ENCODE measurements at places on chromosomes 11 and 22.

- no peak for DNase-seq
Measured at GRCh38 chr11:74018331-74019005, 9.6 kb upstream of the UCP3 start.

DNA sequence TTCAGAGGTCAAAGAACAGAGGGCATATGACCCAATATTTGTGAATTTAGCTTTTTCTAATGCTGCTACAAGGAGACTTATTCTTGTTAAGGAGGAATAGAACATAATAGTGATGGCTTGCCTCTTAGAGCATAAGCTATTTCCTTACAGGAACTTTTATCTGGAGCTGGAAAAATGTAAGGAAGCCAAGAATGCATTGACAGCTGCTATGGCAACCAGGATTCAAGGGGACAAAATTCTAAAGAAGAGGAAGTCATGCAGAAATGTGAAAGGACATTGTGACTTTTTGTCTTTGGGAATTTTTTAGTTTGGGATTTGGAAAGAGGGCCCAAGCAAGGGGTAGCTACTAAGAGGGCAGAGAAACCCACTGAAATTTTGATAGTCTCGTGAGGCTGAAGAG is 51.1 kb downstream of the EHF start:
- DNase-seq = no peak

DNA sequence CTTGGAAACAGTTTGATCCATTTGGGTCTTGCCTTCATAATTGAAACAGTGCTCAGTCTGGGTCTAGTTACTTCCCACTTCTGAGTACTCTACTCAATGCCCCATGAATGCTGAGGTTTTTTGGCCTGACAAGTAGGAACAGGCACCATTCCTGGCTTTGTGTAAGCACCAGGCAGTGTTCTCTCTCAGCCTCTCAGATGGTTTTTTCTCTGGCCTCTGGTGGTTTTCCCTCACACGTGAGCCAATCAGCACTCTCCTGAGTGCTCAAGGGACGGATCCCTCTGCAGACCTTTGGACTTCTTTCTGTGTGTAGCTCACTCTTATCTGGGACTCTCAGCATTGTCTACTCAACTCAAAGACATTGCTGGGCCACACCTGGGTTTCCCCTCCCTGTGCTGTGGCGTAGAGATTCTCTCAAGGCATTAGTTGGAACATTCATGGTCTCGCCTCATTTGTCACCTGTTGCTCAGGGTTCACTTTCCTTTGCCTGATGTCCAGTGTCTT is 21.3 kb downstream of the SIK2 start:
- DNase-seq = no peak

DNA sequence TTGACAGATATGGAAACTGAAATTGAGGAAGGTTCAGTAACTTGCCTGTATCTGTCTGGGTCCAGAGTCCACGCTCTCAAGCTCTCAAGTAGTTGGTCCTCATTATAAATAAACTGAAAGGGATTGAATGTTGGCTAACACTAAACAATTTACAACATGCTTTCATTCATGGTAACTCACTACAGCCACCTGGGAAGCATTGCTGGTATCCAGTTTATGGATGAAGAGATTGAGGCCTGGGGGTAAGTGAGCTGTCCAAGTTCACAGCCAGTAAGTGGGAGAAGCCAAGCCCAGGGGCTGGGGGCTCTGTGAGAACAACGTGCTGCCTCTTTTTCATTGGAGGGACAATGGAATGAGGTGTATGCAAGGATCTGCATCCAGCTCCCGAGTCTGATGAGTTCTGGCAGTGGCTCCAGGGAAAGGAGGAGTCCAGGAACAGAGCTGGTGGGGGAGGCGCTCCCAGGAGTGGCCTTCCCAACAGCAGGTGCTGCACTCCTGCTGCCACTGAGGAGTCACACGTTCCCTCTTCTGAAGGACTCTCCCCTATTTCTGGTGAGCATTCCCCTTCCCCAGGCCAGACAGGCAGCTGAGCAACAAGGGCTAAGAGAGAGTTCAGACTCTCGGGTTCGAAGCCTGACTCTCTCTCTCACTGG is 175.8 kb downstream of the CSNK2A3 start:
- peak; percentile 37 for DNase-seq

GRCh38 chr11:12817681-12818332 is 143.6 kb downstream of the TEAD1 start:
- no peak for DNase-seq

DNA sequence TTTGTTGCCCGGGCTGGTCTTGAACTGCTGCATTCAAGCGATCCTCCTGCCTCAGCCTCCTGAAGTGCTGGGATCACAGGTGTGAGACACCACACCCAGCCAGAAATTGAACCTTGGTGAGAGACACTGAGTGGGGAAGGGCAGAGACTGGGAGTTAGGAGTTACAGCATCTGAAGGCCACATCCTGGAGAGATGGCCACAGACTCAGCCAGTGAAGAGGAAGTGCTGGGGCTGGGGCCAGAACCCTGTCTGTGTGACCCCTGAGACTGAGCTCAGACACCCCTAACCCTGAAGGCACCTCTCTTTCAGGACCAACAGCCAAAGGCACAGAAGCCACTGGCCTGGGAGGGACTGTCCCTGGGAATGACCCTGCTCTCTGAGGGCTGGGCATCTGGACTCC is 33.8 kb downstream of the TXN2 start:
- no peak for DNase-seq

- DNase-seq = no peak
Measured at GRCh38 chr22:17629173-17629489, 582 bp upstream of the ATP6V1E1 start.

DNA sequence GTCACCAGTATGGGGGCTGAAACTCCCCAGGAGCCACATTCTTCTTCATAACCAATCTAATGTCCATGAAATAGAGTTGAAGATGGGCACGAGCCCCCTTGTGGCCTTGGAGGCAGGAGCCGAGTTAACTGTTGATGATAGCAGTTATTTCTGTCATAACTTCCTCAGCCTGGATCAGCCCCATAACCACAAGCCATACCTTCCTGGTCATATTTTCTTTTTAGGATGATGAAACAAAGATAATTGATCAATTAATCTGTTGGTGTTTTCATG is 65.0 kb upstream of the TTC12 start:
- DNase-seq = no peak

DNA sequence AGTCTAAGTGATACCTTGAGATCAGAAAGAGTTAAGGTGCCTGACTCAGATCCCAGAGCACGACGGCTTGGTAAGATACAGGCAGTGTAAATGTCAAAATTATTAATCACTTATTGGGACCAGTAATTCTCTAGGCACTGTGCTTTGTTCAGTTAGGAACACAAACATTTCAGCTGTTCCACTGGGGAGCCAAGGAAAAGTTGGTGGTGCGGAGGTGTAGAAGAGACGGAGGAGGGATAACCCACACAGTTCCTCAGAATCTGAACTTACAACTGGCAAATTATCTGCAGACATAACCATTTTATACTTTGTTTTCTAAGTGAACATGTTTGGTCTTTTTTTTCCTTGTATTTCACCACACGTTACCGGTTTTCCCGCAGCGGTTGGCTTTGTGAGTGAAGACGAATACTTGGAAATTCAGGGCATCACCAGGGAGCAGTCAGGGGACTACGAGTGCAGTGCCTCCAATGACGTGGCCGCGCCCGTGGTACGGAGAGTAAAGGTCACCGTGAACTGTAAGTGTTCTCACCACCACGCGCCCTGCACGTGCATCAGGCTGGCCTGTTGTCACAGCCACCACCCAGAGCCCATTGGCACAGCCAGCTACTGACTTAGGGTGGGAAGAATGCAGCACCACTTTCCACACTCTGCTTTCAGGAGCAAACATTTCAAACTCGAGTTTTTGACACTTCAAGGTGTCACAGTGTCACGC is 937.0 kb downstream of the NTM start:
- no peak for DNase-seq

GRCh38 chr11:79266396-79266795 is 174.4 kb downstream of the TENM4 start:
- no peak for DNase-seq

DNA sequence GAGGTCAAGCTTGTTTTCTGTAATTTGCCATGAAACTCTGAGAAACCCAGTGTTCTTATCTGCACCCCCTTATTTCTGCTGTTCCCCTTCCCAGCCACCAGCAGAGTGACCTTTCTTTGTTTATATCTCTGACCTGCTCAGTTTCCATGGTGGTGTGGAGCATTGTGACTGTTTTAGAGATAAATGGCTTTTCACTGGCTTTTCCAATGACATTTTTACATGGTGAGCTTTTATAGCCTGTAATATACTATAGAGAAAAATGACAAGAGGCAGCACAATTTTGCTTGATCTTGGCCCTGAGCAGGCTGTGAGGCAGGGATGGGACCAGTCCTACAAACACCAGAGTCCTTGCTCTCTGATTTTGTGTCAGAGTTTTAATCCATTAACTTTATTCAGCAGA is 233.9 kb downstream of the FAT3 start:
- no peak for DNase-seq

DNA sequence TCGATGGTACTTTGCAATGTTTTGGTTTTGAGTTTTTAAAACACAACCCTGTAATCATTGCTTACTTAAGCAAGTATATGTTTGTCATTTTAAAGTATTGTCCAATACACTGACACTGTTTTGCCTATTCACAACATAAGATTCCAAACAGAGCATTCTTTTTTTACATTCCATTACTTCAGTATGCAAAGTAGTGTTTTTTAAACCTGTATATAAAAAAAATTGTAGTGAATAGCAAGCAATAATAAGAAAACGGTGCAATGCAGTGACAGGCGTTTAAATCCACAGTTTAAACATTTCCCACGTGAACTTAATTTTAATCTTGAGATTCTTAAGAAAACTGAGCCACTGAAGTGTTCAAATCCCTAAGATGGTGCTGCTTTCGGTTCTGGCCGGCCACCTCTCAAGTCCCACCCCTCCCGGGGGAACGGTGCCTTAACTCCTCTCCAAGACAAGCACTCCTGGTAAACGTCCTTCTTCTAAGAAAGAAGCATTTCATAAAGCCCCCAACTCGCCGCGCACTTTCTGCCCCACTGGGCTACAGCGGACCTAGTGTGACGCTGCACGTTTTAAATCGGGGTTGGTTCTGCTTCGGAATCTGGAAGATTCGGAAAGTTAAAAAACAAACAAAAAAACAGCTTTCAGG is 2.9 kb downstream of the PGR start:
- DNase-seq = no peak

DNA sequence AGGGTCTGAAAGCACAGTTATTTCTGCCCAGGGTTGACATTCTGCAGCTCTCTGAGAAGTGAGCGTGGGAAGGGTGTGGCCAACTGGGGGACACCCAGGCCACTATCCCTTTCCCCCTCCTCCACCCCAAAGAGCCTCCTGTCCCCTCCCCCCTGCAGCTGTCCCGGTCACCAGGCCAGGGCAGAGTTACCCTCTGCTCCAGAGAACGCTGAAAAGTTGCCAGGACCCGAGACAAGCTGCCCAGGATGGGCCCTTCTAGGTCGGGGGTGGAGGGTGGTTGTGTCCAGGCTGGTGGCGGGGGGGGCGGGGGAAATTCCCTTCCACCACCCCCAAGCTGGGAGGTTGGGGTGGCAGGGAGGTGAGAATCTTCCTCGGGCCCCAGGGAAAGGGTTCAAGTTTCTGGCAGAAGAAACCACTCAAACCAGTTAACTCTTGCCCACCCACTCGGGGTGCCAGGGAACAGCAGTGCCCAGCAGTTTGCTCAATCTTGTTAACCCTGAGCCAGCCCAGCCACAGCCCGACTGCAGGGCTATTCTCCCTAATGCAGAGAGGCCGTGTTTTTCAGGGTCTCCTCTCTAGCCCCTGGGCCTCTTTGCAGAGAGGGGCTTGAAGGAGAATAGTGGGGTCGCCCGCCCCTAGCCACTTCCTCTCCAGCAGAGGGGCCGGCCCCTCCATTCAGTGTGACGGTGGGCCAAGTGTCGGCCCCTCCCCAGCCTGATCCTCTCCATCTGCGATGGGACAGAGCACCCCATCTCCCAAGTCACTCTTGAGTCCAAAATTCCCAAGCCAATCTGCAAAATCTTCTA is 697 bp downstream of the LGALS1 start:
- no peak for DNase-seq

- DNase-seq = no peak
Measured at GRCh38 chr11:119721129-119722120, 7.6 kb downstream of the NECTIN1 start.

GRCh38 chr11:19723572-19724342 is 11.1 kb downstream of the NAV2 start:
- DNase-seq = no peak

- no peak for DNase-seq
Measured at GRCh38 chr11:33691066-33691864, 9.4 kb downstream of the C11orf91 start.

DNA sequence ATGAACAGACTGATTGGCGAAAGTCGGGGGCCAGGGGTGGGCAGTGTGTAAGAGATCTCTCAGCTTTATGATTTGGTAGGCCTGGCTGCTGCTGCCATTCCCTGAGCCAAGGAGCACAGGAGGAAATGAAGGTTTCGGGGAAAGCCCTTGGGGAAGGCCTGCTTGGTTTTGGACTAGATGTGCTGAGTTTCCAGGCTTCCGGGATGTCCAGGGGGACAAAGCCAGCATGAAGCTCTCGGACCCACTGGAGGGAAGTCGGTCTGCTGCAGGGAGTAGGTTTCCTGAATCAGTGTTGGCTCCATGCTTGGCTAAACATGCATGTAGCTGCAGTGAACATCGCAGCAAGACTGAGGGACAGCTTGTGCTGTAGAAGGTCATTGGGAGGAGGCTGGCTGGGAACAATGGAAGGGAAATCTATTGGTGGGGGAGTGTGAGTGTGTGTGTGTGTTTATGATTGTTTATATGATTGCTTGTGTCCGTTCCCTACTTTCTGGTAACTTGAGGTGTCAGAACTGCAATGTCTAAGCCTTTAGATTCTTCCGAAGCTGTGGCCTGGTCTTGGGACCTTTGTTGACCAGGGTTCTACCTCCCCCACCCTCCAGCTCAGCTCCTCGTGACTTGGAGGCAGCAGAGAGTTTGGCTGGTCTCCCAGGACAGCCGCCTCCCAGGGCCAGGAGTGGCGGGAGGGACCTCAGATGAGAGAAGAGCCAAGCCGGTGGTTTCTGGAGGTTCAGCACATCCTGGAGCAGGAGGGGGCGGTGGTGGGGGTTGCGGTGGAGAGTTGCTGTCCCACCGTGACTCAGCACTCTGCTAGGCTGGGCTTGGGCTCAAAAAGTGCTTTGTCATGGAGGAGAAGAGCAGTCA is 4.0 kb upstream of the FTH1 start:
- DNase-seq = peak; percentile 9

- DNase-seq = no peak
Measured at GRCh38 chr11:130766650-130767565, 149.4 kb downstream of the SNX19 start.

GRCh38 chr22:26610072-26610958 is 7.5 kb downstream of the CRYBB1 start:
- no peak for DNase-seq

GRCh38 chr11:104122011-104122635 is 41.8 kb downstream of the PDGFD start:
- DNase-seq = no peak

GRCh38 chr11:66868726-66869566 is 12.1 kb downstream of the LRFN4 start:
- no peak for DNase-seq

DNA sequence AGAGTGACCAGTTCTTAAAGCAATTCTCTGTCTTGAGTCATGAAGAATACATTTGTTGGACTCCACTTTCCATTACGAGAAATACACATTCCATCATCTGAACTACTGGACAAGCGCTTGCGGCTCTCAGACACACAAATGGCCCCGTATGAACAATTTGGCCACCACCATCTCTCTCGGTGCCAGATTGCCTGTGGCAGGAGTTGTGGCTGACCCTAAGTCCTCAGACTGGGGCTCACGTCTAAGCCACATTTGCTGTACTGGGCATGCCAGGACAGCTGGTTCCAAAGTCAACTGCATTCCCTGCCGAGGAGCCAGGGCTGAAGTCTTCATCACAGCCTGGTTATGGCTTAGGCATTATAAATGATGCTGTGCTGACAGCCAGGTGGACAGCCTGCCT is 227.5 kb downstream of the MIAT start:
- no peak for DNase-seq

Measured in NCI-H187 (cell line).